CD4-positive, alpha-beta T cell treated with Interleukin-21 for 1 hour (primary cell): ENCODE measurements at places on chromosomes 2 and 18.

GRCh38 chr2:69177785-69178636, 165.0 kb downstream of the ANTXR1 start:
- DNase-seq, result peak; percentile 30

- DNase-seq, result no peak
Measured at GRCh38 chr2:239569401-239570090, 168.7 kb upstream of the HDAC4 start.

- no peak for DNase-seq
Measured at GRCh38 chr2:236041616-236042015, 126.6 kb downstream of the GBX2 start.

- no peak for DNase-seq
Measured at GRCh38 chr2:177547122-177547521, 154.5 kb downstream of the AGPS start.

GRCh38 chr2:197258580-197258979, 52.0 kb downstream of the ANKRD44 start:
- DNase-seq, result peak; percentile 74

DNA sequence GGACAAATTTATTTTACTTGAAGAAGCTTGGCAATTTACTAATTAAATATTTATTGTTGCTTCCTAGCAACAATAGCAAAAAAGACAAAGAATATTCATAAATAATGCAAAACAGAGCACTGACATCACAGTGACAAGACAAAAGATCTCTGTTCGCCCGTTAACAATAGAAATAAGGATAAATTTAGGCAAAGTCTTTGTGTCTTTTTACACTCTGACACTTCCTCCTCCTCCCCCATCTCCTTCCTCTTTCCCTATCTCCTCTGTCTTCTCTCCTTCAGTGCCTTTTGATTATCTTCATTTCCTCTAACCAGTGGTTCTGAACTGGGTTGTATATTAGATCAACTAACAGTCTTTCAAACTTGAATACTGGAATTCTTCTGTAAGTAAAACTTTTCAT, 808.4 kb downstream of the ERBB4 start:
- DNase-seq, result no peak

DNA sequence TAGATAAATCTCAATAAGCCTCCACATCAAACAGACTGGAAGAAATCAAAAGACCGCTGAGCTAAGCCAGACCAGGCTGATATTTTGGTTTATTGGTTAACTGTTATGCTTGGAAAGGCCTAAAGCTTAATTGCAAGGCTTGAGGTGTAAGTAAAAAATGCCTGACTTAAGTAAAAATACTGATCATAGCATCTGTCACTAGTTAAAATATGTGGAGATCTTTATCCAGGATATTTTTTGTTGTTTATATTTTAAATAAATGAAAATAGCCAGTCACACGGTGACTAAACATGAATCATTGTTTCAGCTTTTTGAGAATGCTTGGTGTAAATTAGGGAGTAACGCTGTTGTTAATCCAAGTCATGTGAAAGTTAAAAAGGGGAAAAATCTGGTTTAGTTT, 127.9 kb downstream of the THADA start:
- DNase-seq, result no peak

DNA sequence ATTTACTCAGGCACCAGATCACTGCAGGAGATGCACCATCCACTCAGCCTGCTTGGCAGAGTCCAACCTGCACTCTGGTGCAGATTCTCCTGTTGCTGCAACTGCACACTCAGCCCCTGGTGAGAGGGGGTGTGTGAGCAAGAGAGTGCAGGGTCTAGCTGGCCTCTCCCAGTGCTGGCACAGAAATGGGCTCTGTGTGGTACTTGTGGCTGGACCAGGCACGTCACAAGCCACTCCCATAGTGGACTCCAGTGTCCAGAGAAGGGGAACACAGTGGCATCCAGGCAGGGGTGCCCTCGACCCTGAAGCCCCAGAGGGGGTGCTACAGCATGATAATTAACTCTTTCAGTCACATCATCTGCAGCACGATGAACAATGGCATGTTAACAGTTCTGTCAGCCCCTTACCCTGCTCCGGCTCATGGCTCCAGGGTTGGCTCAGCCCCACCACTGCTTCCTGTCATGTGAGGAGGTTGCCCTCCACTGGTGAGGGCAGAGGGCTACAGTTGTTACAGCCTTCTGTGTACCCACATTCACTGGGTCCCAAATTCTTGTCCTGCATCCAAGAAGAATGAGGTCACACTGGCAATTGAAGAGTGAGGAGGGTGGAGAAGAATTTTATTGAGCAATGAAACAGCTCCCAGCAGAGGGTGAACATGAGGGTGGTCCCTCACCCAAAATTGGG, 135.7 kb downstream of the EVA1A start:
- DNase-seq, result no peak

DNA sequence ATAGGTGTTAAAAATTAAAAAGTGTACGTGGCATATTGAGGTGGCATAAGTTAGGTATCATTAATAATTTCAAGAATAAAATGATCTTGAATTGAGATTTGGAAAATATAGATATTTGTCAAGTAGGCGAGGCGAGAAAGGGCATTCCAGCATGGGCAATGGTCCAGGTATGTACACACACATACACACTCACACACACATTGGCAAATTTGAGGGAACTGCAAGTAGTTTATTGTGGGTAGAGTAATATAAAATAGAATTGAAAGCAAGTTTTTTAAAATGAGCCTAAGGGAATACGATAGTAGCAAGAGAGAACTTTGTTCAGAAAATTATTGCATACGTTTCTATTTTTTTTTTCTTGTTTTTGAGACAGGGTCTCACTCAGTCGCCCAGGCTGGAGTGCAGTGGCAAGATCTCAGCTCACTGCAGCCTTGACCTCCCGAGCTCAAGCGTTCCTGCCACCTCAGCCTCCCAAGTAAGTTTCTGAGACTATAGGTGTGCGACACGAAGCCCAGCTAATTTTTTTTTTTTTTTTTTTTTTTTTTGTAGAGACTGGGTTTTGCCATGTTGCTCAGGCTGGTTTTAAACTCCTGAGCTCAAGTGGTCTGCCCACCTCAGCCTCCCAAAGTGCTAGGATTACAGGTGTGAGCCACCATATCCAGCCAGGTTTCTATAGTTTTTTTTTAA, 96.7 kb upstream of the SLC39A10 start:
- DNase-seq, result no peak

DNA sequence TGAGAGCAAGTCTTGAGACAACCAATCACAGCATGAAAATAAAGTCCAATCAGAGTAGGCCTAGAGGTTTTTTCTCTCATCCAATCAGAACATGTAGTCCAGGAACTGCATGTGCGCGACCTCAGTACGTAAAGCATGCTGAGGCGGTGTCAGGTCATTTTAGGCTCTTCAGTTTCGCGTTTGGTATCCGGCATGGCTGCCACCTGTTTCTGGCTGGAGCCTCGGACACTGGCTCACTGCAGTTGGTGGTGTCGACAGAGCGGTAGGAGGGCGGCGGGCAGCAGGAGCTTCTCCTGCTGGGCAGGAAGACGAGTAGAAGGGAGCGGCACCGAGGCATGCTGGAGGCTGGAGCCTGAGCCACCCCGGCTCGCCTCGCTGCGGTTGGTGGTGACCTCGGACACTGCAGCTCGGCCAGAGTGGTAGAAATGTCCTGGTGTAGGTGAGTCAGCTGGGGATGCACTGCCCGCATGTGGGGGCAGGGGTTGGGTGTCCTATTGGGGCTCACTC, 15.8 kb downstream of the CCDC74A start:
- DNase-seq, result no peak

- no peak for DNase-seq
Measured at GRCh38 chr2:130762910-130763385, 7.6 kb downstream of the AMER3 start.

DNA sequence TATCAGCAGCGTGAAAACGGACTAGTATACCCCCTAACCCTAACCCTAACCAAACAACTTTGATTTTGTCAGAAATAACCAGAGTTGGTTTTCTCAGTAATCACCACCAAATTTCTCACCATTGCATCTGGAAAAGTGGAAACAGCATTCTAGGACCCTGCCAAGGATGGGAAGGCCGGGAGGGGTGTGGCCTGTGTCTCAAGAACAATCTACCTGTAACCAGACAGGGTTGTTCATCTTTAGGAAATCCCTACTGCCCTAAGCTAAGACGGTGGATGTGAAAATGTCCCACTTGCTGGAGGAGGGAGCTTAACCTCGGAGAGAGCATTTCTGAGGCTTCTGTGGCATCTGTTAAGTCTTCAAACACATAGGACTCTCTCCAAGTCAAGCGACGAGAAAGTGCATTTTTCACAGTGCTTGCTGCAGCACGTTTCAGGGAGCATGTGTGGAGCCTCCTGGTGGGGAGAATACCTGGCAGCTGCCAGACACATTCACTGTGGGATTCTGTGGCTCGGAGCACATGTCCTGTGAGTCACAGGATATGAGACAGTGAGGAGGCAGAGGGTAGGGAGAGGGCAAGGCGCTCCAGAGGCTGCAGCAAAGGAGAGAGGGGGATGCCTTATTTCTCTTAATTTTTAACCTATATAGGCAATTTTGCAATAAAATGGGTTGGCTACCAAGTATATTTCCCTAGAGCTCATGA, 207.5 kb downstream of the SPP2 start:
- no peak for DNase-seq

DNA sequence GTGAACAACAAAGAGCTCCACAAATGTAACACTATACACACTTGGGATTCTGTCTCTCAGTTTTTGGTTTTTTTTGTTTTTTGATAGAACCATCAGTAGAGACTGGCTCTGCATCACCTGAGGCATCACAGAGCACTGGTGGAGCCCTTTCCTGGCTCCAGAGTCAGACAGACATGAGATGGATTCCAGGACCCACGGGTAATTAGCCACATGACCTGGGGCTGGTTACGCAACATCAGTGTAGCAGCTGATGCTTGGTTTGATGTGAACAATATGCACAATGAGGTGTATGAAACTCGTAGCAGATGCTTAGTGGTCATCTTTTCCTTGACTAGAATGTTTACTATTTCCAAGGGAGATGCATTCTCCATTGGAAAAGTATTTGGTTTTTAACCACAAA, 40.7 kb downstream of the CMPK2 start:
- DNase-seq, result no peak

DNA sequence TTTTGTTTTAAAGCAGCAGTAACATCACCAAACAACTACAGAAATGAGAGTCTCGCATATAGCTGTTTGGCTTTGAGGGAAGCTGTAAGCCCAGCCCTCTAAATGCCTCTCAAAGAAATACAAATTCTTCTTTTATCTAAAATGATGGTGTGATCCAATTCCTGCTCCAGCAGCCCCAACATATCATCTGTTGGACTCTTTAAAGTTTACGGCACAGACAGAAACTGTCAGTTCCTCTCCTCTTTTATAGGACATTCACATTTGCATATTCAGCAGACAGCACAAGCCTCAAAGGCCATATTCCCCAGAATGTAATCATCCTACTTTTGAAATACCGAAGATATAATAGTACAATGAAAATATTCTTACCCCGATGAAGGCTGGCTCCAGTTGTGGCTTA, 216.9 kb upstream of the REV1 start:
- DNase-seq, result no peak

DNA sequence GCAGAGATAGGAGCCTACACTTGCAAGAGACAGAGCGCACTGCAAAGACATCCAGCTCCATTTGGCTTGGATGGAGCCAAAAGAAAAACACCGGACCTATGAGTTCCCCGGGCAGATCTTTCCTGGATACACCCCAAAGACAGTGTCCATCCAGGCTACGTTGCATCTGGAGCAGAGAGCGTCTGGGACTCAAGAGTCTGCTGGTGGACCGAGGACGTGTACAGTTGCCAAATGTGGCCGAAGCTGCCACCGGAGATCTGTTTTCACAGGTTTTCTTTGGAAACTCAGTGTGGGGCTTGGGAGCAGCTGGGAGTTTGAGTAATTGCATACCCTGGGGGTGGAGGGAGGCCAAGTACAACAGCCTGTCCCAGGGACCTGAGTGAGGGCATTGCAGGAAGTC, 192.3 kb upstream of the OSR1 start:
- no peak for DNase-seq

GRCh38 chr2:110854355-110855081, 122.1 kb downstream of the ACOXL start:
- no peak for DNase-seq

DNA sequence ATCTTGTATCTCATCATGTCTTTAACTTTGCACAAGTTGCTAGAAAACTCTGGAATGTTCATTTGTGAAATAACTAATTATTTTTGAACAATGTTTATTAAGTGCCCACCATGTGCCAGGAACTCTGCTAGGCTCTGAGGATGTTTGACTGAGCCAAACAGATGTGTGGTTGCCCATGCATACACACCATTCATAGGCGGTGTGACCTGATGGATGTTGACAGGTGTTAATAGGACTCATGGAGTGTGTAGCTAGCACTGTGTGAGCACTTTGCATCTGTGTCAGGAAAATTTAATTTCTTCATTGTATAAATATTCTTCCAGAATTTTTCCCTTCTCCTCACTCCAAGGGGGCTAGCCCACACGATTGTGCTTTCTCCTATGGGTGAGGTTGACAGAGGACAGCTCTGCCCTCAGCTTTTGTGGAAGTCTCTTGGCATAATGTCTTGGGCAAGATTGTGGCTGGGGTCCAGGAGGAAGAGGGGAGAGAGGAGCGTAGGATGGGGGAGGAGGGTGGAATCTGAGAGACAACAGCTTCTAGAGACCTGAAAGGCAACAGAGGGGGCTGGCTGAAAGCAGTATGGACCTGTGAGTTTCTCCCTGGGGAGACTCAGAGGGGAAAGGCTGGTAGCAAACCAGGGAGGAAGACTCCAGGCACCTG, 214.6 kb upstream of the CXCR4 start:
- no peak for DNase-seq
